ENCODE measurements at places on chromosomes 12 and 14.

GRCh38 chr12:48078901-48079300 lies 27.0 kb downstream of the SENP1 start:
- DNase-seq: no peak

DNA sequence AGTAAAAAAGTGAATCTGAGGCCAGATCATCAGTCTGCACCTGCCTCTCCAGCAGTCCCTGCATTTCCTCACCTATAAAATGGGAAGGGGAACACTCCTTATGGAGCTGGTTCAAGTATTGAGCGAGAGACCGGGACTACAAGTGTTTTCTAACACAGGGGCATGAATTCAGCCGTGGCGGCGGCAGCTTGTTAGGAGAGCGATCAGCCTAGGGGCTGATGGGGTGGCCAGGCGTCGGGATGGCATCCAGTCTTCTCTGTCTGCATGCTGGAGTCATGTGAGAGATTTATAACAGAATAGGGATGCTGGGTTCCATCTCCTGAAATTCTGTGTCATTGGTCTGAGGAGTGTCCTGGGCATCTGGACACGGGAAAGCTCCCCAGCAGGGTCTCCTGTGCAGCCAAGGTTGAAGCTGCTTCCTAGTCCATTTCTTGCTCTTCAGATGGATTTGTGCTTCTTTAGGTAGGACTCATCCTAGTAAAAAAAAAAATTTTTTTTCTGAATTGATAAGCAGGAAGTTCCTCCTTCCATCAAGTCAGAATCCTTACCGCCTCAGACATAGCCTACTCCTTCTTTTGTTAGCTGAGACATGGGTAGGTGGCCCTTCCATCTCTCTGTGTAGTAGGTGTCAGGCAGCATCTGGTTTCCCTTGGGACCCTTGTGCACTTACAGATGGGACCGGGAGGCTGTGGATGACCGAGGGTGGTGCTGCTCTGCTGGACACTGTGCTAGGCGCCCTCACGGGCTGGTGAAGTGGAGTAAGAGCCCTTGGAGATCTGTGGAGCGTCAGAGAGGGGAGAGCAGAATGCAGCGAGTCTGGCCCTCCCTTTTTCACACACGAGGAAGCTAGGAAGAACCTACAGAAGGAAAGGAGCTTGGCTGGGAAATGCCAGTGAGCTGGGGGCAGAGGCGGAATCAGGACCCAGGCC lies 146.7 kb downstream of the TSPAN9 start:
- no peak for DNase-seq

DNA sequence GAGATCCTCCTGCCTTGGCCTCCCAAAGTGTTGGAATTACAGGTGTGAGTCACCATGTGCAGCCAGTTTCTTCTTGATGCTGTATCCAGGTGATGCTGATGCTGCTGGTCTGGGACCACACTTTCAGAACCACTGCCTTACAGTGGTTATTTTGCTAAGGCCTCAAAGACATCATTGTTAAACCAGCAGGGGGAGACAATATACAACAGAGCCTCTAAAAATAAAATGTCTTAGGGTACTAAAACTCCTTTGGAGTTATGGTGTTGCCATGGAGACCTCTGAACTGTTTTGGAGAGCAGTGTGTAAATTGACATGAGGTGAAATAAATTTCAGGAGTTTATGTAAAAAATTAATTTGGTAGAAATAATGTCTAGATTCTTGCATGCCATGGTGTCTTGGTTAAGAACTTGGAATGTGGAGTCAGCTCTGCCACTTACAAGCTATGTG lies 1.1 kb upstream of the ARG2 start:
- no peak for DNase-seq

DNA sequence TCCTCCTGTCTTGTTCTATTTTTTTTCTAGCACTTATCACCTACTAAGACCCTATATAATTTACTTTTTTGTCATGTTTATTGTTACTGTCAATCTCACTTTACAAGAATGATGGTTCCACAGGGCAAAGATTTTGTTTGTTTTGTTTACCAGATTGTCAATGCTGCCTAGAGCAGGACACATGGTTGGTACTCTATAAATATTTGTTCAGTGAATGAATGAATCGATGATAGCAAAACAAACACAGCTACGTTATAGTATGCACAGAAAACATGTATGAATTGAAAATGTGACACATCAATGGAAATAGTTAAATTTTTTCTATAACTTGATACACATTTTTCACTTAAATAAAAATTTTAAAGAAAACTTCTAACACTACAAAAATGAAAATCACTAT lies 67.1 kb upstream of the KRR1 start:
- DNase-seq: no peak

- DNase-seq: no peak
These were observed 41.3 kb upstream of the PNMA1 start for GRCh38 chr14:73755434-73756014.

GRCh38 chr12:16833376-16834015 lies 227.5 kb upstream of the LMO3 start:
- DNase-seq: no peak

DNA sequence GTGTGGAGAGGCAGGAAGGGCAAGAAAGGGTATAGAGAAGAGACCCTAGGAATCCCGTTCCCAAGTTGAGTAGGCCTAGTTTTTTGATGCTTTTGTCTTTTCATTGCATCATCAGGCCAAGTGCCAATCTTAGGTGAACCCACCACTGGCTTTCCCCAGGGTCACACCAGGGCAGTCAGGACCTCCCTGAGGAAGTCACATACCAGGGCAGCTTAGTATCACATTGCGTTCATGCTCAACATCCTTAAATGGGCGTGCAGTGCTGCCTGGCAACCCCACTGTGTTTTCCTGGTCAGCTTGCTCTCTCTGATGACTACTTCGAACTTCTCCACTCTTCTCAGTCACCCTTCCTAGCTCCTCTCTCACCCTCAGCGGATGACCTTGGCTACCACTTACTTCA lies 9.0 kb downstream of the ASIC1 start:
- DNase-seq: no peak

DNA sequence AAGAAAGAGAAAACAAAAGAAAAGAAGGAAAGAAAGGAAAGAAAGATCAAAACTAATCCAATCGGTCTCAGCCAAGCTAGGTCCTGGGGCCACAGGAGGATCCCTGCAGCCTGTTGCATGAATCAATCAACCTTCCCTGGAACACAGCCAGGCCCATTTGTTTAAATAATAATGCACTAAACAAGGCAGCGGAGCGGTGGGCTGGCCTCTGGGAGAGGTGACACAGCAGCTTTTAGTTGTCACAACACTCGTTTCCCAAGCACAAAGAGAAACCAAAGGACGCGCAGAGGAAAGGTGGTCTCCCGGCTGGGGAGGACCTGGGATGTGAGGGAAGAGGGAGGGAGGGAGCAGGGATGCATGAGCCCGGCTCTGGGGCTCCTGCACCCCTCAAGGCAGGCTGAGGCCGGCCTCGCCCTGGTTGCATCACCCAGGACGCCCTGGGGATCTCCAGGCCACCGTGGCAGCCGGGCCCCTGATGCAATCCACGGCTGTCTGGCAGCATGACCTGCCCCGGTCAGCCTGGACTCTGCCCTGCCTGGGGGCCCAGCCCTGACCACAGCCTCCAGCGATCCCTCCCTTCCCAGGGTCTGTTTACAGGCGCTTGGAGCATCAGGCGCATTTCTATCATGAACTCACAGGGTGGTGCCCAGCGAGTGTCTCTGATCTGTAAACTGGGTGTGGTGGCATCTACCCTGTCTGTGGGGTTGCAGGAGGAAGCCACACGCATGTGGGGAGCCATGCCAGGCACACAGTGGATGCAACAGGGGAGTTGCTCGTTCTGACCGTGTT lies 32.5 kb downstream of the MMP17 start:
- DNase-seq: no peak

- no peak for DNase-seq
These were observed 332.9 kb downstream of the PCNX1 start for GRCh38 chr14:71240171-71240570.

DNA sequence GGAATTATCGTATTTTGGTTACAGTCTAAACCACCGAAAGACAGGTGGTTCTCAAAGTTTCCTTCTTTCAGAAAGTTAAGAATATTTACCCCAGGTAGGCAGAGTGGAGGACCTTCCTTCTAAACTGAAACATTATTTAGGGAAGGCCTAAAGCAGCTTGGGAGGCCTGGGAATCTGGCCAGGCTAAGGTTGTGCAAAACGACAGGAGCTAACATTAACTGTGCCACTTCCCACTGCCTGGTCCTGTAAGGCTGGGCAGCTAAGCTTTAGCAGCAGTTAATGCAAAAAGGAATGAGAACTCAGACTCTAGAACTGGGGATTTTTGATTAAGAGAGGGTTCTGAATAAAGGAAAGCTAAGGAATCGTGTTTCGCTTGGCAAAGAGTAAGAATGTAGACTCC lies 82.6 kb downstream of the SLCO1A2 start:
- no peak for DNase-seq

- DNase-seq: no peak
These were observed 82.6 kb upstream of the FUT8 start for GRCh38 chr14:65329911-65330310.

GRCh38 chr14:35361141-35361480 lies 43.4 kb downstream of the NFKBIA start:
- no peak for DNase-seq

GRCh38 chr12:110280392-110280778 lies 662 bp upstream of the ATP2A2 start:
- DNase-seq: peak; percentile 78
